ENCODE measurements at places on chromosomes 16 and 17. TPM values are rescaled to one million over a fixed set of nuclear protein-coding genes. Genes with fewer than 3 reads are reported as not detected.

The CRHR1 gene
- polyA plus RNA-seq, result not detected

The TPPP3 gene
- 64.6 TPM for polyA plus RNA-seq

The FBXL16 gene
- 0.34 TPM for polyA plus RNA-seq

The MT1G gene
- polyA plus RNA-seq, result 8.0 TPM
